ENCODE measurements at places on chromosomes 3 and 15.

GRCh38 chr3:195095704-195096036 lies 175.3 kb downstream of the XXYLT1 start:
- DNase-seq: no peak

GRCh38 chr15:91050128-91050455 lies 27.7 kb upstream of the VPS33B start:
- DNase-seq: no peak

DNA sequence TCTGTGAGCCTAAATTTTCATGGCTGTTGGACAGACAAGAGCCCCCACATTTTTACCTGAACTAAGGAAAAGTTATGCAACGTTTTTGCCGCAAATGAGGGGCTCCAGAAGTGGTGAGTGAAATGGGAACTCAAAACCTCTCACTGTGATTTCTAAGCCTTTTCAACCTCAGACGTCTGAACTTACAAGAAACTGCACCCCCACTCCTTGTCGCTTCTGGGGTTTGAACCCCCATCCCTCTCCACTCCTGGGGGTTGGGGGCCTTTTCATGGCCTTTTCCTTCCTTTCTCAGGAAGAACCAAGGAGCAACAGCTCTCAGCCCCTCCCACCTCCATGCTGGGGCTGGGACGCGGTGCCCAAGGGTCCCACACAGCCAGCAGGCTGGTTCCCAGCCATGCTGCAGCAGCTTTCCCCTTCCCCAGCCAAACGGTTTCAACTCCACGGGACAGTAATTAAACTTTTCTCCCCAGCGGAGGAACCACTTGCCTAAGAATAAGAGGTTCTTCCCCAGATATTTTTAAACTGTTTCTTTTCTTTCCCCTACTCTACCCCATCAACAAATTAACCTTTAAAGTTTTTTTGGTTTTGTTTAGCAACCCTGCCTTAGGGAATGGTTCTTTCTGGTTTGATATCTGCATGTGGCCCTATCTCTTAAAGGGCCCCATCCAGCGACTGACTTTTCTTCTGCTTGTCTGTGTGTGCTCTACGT lies 387.6 kb upstream of the CBLB start:
- DNase-seq: peak; percentile 30

- DNase-seq: no peak
Observed at GRCh38 chr3:65362688-65363087, 674.9 kb upstream of the ADAMTS9 start.

- no peak for DNase-seq
Observed at GRCh38 chr3:30696896-30697295, 90.5 kb downstream of the TGFBR2 start.

DNA sequence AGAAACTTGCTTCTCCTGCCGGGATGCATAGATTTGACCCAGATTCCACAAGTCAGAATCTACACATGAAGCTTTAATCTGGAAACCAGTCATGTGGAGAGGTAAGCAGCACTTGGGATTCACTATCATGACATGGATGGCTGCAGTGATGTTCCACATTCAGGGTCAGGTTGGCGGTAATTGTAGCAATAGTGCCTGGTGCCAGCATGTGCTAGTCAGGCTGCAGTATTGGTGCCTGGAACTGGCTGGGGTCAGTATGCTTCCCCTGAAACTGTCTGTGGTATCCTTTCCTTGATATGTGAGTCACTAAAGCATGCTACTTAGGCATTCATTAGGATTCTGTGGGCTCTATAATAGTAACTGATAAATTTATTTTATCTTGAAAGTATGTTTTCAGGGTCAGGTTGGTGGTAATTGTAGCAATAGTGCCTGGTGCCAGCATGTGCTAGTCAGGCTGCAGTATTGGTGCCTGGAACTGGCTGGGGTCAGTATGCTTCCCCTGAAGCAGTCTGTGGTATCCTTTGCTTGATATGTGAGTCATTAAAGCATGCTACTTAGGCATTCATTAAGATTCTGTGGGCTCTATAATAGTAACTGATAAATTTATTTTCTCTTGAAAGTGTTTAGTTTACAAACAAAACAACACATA lies 1439.2 kb downstream of the ZPLD1 start:
- DNase-seq: no peak

GRCh38 chr3:29503958-29504357 lies 223.1 kb downstream of the RBMS3 start:
- no peak for DNase-seq

DNA sequence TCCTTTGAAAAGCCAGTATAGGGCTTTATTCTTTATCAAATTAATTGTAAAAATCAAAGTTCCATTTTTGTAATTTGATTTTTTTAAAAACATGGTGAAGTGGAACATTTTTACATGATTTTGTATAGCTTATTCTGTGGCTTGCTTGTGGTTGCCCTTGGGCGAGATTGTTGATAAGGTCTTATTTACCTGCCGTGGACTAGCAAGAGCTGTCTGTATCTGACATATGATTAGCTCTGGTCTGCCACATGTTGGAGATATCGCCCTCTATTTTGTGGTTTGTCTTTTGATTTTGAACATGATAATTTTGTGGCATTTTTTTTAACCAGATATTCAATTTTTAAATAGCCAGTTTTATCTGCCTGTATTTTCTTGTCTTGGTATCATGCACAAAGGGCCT lies 844 bp downstream of the PRR23E start:
- DNase-seq: no peak

- DNase-seq: no peak
Observed at GRCh38 chr3:72081471-72082185, 296.7 kb upstream of the PROK2 start.

- no peak for DNase-seq
Observed at GRCh38 chr3:28856796-28857195, 424.1 kb upstream of the RBMS3 start.

DNA sequence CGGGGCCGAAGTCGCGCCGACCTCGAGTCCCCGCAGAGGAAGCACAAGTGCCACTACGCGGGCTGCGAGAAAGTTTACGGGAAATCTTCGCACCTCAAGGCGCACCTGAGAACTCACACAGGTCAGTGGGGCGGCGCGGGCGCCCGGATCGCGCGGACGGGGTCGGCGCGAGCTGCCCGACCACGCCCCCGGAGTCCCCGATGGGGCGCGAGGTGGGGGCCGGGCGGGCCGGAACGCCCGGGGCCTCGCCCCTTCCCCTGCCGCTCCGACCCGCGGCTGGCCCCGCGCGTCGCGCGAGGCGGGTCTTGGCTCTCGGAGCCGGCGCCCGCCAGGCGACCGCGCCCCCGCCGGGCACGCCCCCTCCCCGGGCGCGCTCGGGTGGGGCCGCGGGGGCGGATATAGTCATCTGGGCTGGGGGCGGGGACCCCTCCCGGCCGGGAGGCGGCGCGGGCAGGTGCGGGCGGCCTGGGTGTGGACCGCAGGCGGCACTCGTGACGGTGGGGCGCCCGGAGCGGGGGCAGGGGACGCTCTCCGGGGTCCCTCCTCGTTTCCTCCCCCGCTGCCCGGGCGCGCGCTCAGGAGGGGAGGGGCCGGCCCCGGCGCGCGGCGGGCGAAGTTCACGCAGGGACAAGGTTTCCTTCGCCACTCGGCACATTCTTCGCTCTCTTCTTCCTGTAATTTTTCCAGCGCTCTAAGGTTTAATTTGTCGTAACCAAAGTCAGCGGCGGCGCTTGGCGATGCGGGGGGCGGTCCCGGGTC lies 1.2 kb downstream of the KLF13 start:
- DNase-seq: no peak

GRCh38 chr15:76812381-76812780 lies 92.8 kb downstream of the SCAPER start:
- DNase-seq: no peak

- DNase-seq: no peak
Observed at GRCh38 chr3:52182196-52182595, 15.8 kb upstream of the ALAS1 start.

GRCh38 chr3:96449803-96450202 lies 364.6 kb upstream of the EPHA6 start:
- peak; percentile 26 for DNase-seq

- DNase-seq: no peak
Observed at GRCh38 chr3:69901802-69902201, 97.7 kb upstream of the SAMMSON start.

DNA sequence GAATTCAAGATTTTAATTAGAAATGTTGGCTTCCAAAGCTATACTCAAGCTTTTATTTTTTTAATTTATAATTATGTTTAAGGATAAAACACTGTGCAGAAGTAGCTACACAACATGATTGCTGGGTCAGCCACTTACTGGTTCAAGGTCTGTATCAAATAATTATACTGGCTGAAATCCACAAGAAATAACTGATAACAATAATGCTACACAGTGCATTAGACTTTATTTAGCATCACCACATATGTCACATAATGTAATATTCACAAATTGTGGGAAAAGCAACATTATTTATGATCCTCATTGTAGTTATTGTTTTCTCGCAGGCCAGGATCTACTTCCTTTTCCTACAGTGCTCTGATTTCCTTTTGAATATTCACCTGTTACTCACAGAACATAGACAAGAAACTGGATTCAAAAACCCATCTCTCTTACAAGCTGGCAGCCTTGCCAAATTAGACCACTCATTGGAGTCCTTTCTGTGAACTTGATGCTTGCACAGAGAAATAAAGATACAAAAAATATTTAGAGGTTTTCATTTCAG lies 161.7 kb downstream of the MECOM start:
- no peak for DNase-seq

DNA sequence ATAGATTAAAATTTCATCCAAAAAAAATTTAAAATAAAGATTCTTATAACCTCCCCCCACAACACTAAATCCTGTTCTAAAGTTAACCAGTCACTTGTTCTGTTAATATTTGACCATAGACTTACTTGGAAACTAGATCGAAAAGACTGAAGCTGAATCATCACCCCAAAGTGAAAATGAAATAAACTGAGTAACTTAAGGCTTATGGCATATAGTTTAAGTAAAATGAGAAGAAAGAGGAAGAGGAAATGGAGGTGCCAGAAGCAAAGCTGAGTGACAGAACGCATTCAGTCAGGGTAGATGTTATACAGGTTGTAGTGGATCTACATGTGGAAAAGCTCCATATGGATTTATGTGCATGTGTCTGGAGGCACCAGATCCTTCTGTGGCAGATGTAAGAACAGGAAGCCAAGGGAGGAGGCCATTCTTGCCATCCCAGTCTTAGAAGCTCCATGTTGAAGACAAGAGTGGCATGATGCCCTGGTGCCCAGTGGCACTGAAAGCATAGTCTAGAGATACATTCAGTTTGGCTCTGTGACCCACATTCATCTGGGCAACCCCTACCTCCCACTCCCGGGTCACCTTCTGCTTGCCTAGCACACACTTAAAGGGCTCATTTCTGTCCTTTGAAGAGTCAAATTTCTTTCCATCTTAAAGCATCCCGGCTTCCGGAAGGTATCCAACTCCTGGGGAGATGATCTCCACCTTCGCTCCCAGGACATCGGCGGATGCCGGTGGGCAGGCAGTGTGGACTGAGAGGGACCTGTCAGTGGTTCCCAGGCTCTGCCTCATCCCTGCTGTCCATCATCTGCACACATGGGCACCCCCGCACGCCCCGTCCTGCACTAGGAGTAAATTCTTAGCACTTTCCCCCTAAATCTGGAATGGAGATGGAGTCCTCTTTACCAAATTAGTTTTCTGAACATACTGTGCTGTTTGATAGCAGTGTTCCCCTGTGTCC lies 90.8 kb downstream of the NEO1 start:
- no peak for DNase-seq

Data from H9 (cell line).